ENCODE measurements at places on chromosomes 12 and 14. TPM values are rescaled to one million over a fixed set of nuclear protein-coding genes. Genes with fewer than 3 reads are reported as not detected.

GRCh38 chr14:99234961-99235571, 36.9 kb downstream of the BCL11B start:
- no peaks in the 10 kb centered on the region for H3K27me3 ChIP-seq
- no peaks in the 10 kb centered on the region for H3K4me1 ChIP-seq
- no peak overlapping the region for H3K4me3 ChIP-seq
- H3K36me3 ChIP-seq: no peaks in the 10 kb centered on the region
- no peak for DNase-seq
- H3K27ac ChIP-seq: no peak overlapping the region

DNA sequence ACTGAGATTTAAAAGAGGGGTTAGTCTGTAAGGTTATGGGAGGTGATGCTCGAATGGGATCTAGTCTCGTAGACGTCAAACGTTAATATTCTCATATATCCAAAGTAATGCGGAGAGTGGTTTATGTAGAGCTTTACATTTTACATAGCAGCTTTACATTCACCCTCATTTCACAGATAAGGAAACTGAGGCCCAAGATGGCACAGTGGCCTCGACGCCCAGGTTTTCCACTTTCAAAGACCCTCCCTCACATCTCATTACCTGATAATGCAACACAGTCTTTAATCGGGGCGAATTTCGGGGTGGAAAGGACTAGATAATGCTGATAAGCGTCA, 450 bp upstream of the TDG start:
- peaks cover 1% of the 10 kb centered on the region for H3K36me3 ChIP-seq
- no peaks in the 10 kb centered on the region for H3K27me3 ChIP-seq
- H3K27ac ChIP-seq: peak overlapping the region; percentile 91
- DNase-seq: no peak

DNA sequence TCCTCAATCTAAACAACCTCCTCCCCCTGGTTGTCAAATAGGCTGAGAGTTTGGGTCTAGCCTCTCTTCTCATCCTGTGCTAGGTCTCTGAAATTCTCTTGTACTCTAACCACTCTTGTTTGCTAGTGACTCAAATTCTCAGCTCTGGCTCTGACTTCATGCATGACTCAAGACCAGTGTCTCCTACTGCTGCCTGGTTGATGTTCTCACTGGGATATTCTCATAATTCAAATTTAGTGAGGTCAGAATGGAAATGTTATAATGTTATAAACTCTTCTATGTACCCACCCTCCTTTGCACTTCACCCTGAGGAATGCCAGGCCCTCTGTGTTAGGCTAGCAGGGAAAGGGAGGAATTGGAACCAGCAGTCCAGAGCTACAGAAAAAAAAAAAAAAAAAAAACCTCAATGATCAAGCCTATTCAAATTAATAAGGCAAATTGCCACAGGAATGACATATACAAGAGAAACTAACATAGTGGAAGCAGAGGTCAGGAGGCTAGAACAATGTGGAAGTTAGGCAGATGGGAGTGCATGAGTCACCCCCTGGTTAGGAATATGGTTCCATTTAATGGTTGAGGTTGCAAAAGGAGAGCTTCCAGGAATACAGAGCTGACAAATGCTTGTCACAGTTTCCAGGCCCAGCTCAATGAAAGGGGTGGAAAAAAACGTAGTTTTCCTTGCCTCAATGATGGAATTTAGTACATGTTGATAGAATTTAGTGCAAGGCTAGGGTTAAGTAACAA, 459.5 kb downstream of the RMST start:
- DNase-seq: no peak
- H3K27ac ChIP-seq: no peak overlapping the region
- no peak overlapping the region for H3K4me3 ChIP-seq
- H3K27me3 ChIP-seq: no peaks in the 10 kb centered on the region

DNA sequence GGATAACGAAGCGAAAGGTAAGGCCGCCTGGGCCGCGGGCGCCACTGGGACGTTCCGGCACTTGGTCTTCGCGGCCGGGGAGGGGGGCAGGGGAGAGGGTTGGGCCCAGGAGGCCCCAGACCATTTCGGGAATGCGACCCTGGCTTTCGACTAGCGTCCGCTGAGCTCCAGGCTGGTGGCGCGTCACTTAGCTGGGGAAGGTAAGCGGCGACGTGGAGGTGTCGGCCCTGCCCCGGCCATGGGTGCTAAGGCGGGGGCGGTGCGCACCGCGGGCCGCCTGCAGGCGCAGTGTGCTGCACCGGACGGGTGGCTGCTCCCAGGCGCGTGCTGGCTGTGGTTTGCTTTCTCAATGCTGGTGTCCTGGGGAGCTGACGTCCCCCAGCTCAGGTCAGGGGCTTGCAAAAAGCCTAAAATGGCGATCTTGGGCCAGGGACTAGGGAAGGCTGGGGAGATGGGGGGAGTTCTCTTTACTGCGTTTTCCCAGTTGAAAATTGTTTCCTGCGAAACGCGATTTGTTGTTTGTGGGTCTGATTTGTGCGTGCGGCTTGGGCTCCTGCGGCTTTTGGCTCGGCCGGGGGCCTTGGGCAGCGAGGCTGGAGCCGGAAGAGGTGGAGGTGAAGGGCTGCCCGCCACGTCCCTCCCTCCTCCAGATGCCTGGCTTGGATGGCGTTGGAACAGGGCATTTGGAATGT, 1.2 kb downstream of the HOXC10 start:
- no peaks in the 10 kb centered on the region for H3K36me3 ChIP-seq
- no peak for DNase-seq
- H3K4me1 ChIP-seq: 0 out of 2 replicates have a peak, but pooled peaks cover 2% of the 10 kb centered on the region
- H3K4me3 ChIP-seq: no peak overlapping the region
- H3K27me3 ChIP-seq: peaks cover 96% of the 10 kb centered on the region

DNA sequence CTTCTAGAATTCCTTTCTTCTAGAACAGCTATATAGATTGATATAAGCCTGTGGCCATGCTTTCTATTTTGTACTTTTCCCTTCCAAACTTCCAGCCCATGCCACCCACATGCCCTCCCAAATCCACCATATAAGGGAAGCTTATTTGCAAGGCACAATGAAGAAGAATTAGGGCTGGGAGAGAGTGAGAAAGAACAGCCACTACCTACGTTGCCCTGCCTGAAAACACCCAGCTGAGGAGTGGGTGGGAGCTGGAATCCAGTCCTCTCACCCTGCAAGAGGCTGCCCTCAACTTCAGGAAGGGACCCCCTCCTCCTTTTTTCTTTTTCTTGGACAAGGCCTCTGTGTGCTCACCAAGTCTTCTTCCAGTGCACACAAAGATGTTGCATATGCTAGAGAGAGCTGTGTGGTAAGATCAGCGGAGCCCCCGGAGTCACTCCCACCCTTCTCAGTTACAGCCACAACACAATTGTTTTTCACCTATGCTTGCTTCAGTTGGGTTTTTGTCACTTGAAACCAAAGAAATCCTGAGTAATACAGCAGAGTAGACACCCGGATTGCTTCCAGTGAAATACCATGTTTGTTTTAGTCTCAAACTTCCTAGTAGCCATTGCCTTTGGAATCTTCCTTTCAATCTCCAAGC, 38.8 kb downstream of the CDKL1 start:
- H3K36me3 ChIP-seq: 0 out of 2 replicates have a peak, but pooled peaks cover 3% of the 10 kb centered on the region
- H3K4me1 ChIP-seq: no peaks in the 10 kb centered on the region
- no peak for DNase-seq
- H3K27ac ChIP-seq: no peak overlapping the region
- H3K4me3 ChIP-seq: no peak overlapping the region
- no peaks in the 10 kb centered on the region for H3K27me3 ChIP-seq

DNA sequence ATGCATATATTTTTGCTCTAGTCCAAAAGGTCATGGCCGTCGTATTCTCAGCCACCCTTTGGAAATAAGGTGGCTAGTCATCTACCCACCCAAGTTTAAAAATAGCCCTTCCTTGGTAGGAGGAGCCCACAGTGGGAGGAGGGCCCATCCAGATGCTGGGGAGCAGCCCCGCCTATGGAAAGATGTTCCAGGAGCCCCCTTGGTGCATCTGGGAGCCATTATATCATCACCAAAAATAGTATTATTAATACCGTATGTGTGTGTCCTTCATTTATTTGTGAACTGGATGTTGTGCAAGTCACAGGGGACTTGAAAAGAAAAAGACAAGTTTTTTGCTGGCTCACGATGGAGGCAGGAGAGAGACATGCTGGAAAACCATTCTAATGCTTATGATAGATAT, 34.0 kb downstream of the EMP1 start:
- no peak for DNase-seq
- no peaks in the 10 kb centered on the region for H3K4me1 ChIP-seq
- no peak overlapping the region for H3K4me3 ChIP-seq
- no peaks in the 10 kb centered on the region for H3K27me3 ChIP-seq
- H3K27ac ChIP-seq: no peak overlapping the region

- H3K27ac ChIP-seq: peak overlapping the region; percentile 86
- peaks cover 52% of the 10 kb centered on the region for H3K4me1 ChIP-seq
- peak; percentile 90 for DNase-seq
- no peaks in the 10 kb centered on the region for H3K27me3 ChIP-seq
- no peaks in the 10 kb centered on the region for H3K36me3 ChIP-seq
- H3K4me3 ChIP-seq: no peak overlapping the region
Observed at GRCh38 chr14:76918256-76918781, 92.1 kb downstream of the LRRC74A start.

DNA sequence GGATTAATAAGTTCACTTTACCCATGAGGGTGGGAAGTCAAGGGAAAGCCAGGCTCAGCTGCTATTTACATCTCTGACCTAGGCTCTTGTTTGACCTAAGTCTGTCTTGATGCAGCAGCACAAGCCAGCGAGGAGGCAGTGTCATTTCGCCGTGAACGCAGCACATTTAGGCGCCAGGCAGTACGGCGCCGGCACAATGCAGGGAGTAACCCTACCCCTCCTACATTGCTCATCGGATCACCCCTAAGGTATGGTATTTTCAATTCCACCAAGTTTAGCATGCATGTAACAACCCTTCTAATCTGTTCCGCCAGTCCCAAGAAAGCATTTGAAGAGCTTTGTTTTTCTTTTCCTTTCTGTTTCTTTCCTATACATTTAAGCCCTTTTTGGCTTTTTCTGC, 81.2 kb downstream of the PCNX1 start:
- peaks cover 5% of the 10 kb centered on the region for H3K36me3 ChIP-seq
- no peaks in the 10 kb centered on the region for H3K27me3 ChIP-seq
- H3K4me3 ChIP-seq: no peak overlapping the region
- H3K4me1 ChIP-seq: no peaks in the 10 kb centered on the region
- H3K27ac ChIP-seq: no peak overlapping the region

- DNase-seq: no peak
- no peaks in the 10 kb centered on the region for H3K36me3 ChIP-seq
- peaks cover 1% of the 10 kb centered on the region for H3K4me1 ChIP-seq
- H3K4me3 ChIP-seq: peak overlapping the region; percentile 36
- H3K27ac ChIP-seq: no peak overlapping the region
- no peaks in the 10 kb centered on the region for H3K27me3 ChIP-seq
Observed at GRCh38 chr12:1204581-1205121, 213.6 kb downstream of the ERC1 start.

DNA sequence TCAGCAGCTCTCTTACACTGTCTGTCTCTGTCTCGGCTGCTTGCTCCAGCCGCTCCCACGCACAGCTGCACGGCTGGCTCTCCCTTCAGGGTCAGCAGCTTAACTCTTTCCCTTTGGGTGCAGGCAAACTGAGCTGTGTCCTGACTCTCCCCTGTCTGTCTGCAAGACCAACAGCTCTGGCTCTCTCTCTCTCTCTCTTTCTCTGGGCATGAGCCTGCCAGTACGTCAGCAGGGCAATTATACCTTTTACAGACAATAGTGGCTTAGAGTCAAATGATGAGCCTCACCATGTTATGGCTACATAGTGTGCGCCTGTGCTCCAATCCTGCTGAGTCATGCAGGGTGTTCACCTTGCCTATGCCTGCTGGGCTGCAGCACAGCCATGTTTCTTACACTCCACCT, 120.5 kb upstream of the DDHD1 start:
- peaks cover 1% of the 10 kb centered on the region for H3K27me3 ChIP-seq
- peaks cover 2% of the 10 kb centered on the region for H3K4me1 ChIP-seq
- no peak overlapping the region for H3K27ac ChIP-seq
- H3K36me3 ChIP-seq: no peaks in the 10 kb centered on the region
- DNase-seq: peak; percentile 10

GRCh38 chr12:76696186-76696585, 67.7 kb upstream of the ZDHHC17 start:
- no peaks in the 10 kb centered on the region for H3K36me3 ChIP-seq
- no peaks in the 10 kb centered on the region for H3K27me3 ChIP-seq
- H3K4me1 ChIP-seq: peaks cover 5% of the 10 kb centered on the region
- H3K27ac ChIP-seq: no peak overlapping the region
- DNase-seq: no peak

DNA sequence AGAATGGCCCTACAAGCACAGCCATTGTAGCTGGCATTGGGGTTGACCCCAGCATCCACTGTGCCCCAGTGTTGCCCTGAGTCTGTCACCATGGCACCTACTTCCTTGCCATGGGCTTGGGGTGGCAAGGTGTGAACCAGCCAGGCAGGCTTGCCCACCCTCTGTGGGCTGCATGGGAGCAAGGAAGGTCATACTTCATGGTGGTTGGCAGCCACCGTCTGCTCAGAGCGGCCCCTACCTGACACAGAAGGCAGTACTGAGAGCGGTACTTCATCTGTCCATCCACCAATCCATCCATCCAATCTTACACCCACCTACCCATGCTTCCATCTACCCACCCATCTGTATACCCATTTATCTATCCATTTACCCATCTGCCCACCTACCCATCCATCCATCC, 160.1 kb downstream of the KIF26A start:
- no peaks in the 10 kb centered on the region for H3K4me1 ChIP-seq
- no peaks in the 10 kb centered on the region for H3K27me3 ChIP-seq
- H3K27ac ChIP-seq: no peak overlapping the region
- no peak overlapping the region for H3K4me3 ChIP-seq

Gene INHBE
- total RNA-seq: 0.90 TPM

Gene SYNE3
- total RNA-seq: 5.0 TPM

Gene NEUROD4
- not detected for total RNA-seq

Gene SLC8A3
- total RNA-seq: under 0.01 TPM

Gene GPRC5A
- 49.7 TPM for total RNA-seq
